ENCODE measurements at places on chromosomes 1 and 21.

- DNase-seq = no peak
Measured at GRCh38 chr1:27555700-27556424, 48.1 kb downstream of the AHDC1 start.

- peak; percentile 21 for DNase-seq
Measured at GRCh38 chr1:160400223-160400645, at the start of gene VANGL2. VANGL2 (plus strand) TSS chr1:160400564; CDS start chr1:160415838, 15,274 bp downstream.

DNA sequence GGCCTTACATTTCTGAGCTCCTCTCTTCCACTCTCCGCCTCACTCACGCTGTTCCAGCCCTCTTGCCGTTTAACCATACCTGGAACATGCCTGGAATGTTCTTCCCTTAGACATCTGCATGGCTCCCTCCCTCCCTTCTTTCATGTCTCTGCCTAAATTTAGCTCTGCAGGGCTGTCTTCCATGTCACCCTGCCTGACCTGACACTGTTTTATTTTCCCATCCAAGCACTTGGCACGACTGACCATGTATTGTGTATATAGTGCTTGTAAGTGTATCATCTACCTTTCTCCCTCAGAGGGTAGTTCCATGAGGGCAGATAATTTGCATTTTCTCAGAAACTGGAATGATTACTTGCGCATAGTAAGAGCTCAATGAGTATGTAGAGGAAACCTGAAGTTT lies 47.3 kb downstream of the ST6GALNAC3 start:
- no peak for DNase-seq

DNA sequence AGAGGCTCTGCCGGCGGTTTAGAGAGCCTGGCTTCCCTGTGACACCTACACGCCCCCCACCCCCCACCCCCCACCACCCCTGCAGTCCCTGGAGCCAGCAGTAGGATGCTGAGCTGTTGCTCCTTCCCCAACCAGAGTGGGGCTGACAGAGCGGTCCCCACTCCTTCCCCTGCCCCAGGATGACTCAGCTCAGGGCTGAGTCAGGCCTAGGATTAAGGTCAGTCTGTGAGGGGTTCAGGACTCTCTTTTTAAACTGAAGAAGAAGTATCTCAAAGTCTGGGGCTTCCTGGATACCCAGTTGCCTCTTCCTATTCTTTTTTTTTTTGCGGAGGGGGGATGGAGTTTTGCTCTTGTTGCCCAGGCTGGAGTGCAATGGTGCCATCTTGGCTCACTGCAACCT lies 19.1 kb downstream of the DMBX1 start:
- no peak for DNase-seq

- DNase-seq = no peak
Measured at GRCh38 chr1:236021424-236022135, 43.3 kb downstream of the NID1 start.

- no peak for DNase-seq
Measured at GRCh38 chr1:10862743-10863335, 66.4 kb upstream of the CASZ1 start.

DNA sequence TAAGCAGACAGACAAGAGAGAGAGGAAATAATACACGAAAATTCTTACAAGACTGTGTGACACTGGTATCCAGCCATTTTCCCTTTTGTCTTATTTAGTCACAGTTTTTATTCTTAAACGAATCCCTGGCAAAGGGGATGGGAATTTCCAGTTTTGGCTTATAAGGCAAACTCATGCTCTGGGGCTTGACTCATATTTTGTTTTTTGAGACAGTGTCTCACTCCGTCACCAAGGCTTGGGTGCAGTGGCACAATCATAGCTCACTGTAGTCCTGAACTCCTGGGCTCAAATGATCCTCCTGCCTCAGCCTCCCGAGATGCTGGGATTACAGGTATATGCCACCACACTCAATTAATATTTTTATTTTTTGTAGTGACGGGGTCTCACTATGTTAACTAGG lies 31.9 kb downstream of the PTGER3 start:
- no peak for DNase-seq

GRCh38 chr21:39686646-39687468 lies 58.1 kb upstream of the IGSF5 start:
- no peak for DNase-seq

GRCh38 chr1:202046227-202046626 lies 35.8 kb downstream of the ELF3 start:
- no peak for DNase-seq

- DNase-seq = no peak
Measured at GRCh38 chr1:154445040-154445472, 39.9 kb downstream of the IL6R start.

GRCh38 chr21:41210426-41211059 lies 42.6 kb downstream of the BACE2 start:
- DNase-seq = no peak

- DNase-seq = no peak
Measured at GRCh38 chr1:59915516-59915915, 11.1 kb downstream of the CYP2J2 start.

- no peak for DNase-seq
Measured at GRCh38 chr1:10071640-10072039, 38.9 kb downstream of the UBE4B start.

- DNase-seq = no peak
Measured at GRCh38 chr1:98417820-98418219, 243.7 kb upstream of the SNX7 start.

- DNase-seq = no peak
Measured at GRCh38 chr1:223244366-223245103, 101.5 kb upstream of the TLR5 start.

GRCh38 chr1:208242941-208243526 lies 1.1 kb downstream of the PLXNA2 start:
- DNase-seq = no peak
